CD4-positive, alpha-beta T cell (primary cell): ENCODE measurements at places on chromosomes 7 and 10. TPM values are rescaled to one million over a fixed set of nuclear protein-coding genes. Genes with fewer than 3 reads are reported as not detected.

DNA sequence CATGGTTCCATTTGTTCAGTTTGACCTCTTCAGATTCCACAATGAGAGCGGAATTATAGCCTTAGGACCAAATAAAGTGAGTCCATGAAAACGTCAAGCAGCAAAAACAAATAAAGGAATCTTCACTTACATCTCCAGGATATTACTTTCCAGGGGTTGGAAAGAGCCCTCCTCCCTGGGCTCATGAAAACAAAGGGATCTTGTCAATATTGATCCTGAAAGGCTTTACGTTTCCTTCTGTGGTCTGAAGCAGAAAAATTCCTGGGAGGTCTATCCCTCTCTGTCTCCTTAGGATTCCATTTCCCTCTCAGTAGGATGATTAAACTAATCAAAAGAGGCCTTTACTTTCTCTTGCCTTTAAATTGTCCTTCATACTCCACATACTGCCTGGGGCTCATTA lies 293.5 kb downstream of the GPAM start:
- no peak overlapping the region for H3K4me3 ChIP-seq
- DNase-seq, result no peak
- H3K4me1 ChIP-seq, result no peaks in the 10 kb centered on the region
- H3K36me3 ChIP-seq, result no peaks in the 10 kb centered on the region

DNA sequence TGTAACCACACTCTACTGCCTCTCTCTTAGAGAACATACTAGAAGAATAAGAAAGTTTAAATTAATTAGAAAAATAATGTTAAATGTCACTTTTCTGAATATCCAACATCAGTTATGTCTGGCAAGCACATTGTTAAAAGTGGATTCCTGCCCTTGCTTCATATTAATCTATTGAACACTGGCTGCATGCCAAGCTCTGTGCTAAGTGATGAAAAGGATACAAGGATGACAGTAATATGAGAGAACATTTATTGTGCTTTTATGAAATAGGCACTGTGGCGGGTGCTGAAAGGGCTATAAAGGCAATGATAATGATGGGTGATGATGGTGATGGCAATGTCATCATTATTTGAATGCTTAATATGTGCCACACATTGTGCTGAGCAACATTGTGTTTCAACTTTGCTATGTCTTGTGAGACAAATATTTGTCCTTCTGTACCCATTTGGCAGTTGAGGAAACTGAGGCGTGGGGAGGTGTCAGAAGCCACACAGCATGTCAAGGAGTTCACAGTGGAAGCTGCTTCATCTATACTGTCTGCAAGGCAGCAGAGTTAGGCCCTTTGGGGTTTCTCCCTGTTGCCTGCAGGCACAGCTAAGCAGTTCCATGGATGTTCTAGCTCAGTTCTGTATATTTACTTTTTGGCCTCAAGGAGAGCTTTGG lies 64.2 kb upstream of the RAPGEF5 start:
- no peaks in the 10 kb centered on the region for H3K36me3 ChIP-seq
- no peak for DNase-seq
- no peaks in the 10 kb centered on the region for H3K4me1 ChIP-seq
- H3K4me3 ChIP-seq, result no peak overlapping the region
- H3K27ac ChIP-seq, result no peak overlapping the region

- no peaks in the 10 kb centered on the region for H3K4me1 ChIP-seq
- no peak for DNase-seq
- no peak overlapping the region for H3K27ac ChIP-seq
- no peak overlapping the region for H3K4me3 ChIP-seq
- H3K27me3 ChIP-seq, result peaks cover 4% of the 10 kb centered on the region
These were observed 133.9 kb downstream of the COBL start for GRCh38 chr7:51182636-51183166.

Gene PLEKHS1
- total RNA-seq, result not detected
